Coronary artery (tissue), 2 donors: ENCODE measurements at places on chromosomes 1 and 21.
A peak's percentile ranks its signal among the peaks of the same experiment; 100 is the strongest.

GRCh38 chr1:201538612-201539551 lies at the start of gene NAV1:
TSS of gene NAV1 (plus strand) at chr1:201539127. CDS start at chr1:201622885, 83,758 bp downstream.
- DNase-seq, result peak; percentile 82

GRCh38 chr1:16109571-16109970 lies 36.1 kb upstream of the FAM131C start:
- DNase-seq, result no peak

DNA sequence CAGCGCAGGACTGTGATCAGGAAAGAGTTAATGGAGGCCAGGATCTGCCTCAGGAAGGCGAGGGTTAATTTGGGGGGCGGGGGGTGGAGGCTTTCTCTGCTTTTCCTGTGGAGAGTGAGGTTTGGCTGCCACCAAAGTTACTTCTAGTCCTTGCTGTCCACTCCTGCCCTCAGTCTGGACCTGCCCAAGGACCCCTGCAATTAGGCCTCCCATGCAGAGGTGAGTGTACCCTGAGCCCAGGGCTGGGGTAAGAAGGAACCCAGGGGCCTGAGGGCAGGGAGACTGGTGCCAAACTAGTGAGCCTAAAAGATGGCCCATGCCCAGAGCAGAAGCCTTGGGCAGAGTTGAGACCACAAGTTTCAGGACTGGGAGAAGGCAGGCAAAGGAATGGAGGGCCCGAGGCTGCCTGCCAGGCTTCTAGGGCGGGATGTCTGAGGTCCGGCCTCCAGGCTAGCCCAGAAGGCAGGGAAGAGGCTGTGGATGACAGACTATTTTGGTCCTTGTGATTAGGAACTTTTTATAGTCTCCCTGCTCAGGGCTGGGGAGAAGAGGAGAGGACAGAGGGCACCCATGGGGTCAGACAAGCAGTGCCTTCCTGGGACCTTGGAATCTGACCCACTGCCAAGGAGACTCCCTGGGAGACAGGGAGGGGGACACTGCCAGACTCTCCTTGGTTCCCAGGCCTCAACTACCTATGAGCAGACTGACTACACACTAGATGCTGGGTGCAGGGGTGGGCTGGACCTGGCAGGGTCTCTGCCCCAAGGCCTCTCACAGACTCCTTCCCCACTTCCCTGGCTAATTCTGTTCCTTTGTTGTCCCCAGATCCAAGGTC lies at the start of gene FAM110D:
TSS of gene FAM110D (plus strand) at position 172 of the 835 bp plus-strand sequence. CDS start 2,213 bp downstream, outside the sequence.
- peak; percentile 61 for DNase-seq

DNA sequence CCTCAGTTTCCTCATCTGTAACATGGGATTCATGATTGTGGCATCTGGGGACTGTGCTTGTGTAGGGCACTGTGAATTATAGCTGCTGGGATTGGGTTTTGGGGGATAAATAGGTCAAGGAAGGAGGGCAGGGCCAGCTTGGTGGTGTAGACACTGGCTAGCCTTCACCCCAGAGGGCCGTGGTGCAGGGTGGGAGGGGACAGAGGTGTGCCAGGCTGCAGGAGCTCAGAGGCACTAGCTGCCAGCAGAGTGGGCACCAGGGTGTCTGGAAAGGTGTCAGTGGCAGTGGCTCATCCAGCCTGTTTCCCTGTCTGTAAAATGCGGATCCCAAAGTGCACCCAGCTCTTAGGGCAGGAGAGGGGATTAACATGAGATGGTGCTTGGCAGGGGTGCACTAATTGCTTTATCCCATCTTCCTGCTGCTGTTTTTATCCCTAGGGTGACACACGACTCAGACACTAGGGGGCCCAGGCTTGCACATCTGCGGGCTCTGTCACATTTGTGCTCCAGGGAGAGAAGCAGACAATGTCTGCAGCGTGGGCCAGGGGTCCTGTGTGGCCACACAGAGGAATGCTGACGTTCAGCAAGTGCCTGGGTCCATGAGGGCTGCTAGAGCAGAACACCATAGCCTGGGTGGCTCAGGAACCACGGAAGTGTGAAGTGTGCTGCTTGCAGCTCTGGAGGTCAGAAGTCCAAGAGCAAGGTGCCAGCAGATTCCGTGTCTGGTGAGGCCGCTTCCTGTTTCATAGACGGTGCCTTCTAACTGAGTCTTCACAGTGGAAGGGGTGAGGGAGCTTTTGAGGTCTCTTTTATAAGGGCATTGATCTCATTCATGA lies 19.3 kb downstream of the OBSCN start:
- no peak for DNase-seq

DNA sequence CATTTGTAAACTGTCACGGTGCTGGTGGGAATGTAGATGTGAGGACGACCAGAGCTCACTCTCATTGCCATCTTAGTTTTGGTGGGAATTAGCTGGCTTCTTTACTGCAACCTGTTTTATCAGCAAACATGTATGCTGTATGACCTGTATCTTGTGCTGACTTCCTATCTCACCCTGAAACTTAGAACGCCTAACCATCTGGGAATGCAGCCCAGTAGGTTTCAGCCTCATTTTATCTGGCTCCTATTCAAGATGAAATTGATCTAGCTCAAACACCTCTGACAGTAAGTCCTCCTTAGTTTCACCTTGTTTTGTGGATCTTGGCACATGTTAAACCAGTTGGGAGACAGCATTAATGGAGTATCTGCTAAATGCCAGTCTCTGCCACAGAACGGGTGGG lies 174.6 kb downstream of the HLX start:
- no peak for DNase-seq

- DNase-seq, result no peak
Observed at GRCh38 chr21:25462517-25462971, 144.7 kb downstream of the MRPL39 start.

GRCh38 chr1:45047032-45047431 lies 35.0 kb downstream of the UROD start:
- DNase-seq, result no peak
